Right lung (tissue), 10 donors: ENCODE measurements at places on chromosomes 5 and 9. TPM values are rescaled to one million over a fixed set of nuclear protein-coding genes. Genes with fewer than 3 reads are reported as not detected.
A peak's percentile ranks its signal among the peaks of the same experiment; 100 is the strongest.

- no peak for DNase-seq
These were observed 71.5 kb downstream of the RCL1 start for GRCh38 chr9:4864234-4864661.

GRCh38 chr9:123615381-123615780 lies 259.4 kb downstream of the CRB2 start:
- no peak for DNase-seq

GRCh38 chr9:13431222-13431536 lies 151.7 kb upstream of the MPDZ start:
- DNase-seq: no peak

DNA sequence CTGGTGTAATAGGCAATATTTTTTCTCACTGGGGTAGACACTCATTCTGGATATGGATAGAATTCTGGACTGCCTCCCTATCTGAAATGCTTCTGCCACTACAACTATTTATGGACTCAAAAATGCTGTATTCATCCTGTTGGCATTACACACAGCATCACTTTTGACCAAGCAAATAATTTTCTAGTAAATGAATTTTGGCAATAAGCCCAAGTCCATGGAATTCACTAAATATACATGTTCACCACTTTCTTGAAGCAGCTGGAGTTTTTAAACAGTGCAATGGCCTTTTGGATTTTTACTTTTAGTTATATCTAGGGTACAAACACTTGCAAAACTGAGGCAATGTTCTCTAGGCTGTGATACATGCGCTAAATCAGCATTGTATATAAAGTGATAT lies 724.9 kb upstream of the EDIL3 start:
- peak; percentile 15 for DNase-seq

- DNase-seq: no peak
These were observed 104.8 kb upstream of the SREK1 start for GRCh38 chr5:66039296-66039695.

DNA sequence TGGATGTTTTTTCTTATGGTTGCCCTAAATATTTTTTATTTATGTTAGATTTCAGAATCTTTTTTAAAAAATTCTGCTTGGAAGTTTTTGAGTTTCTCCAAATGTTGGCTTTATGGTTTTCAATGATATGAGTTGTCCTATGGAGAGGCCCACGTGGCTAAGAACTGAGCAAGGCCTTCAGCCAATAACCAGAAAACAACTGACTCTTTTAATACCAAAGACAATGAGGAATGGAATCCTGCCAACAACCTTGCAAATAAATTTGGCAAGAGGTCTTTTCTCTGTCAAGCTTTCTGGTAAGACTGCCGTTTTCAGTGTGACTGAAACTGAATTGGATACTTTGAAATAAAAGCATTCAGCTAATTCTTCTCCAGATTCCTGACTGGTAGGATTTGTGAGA lies 1740.1 kb upstream of the WWC1 start:
- DNase-seq: no peak

- DNase-seq: no peak
These were observed 68.4 kb upstream of the RAPGEF1 start for GRCh38 chr9:131808291-131808690.

The C5orf52 gene
- not detected for polyA plus RNA-seq

The ZCCHC10 gene
- polyA plus RNA-seq: 41.3 TPM

The ANKRD20A1 gene
- polyA plus RNA-seq: 0.26 TPM

The PCDHAC1 gene
- polyA plus RNA-seq: 0.23 TPM

The C5orf58 gene
- 0.29 TPM for polyA plus RNA-seq

The MYOZ3 gene
- 9.7 TPM for polyA plus RNA-seq
